ENCODE measurements at places on chromosomes 11 and 22.

GRCh38 chr11:17421781-17422180 is 33.3 kb upstream of the KCNJ11 start:
- no peak for DNase-seq

DNA sequence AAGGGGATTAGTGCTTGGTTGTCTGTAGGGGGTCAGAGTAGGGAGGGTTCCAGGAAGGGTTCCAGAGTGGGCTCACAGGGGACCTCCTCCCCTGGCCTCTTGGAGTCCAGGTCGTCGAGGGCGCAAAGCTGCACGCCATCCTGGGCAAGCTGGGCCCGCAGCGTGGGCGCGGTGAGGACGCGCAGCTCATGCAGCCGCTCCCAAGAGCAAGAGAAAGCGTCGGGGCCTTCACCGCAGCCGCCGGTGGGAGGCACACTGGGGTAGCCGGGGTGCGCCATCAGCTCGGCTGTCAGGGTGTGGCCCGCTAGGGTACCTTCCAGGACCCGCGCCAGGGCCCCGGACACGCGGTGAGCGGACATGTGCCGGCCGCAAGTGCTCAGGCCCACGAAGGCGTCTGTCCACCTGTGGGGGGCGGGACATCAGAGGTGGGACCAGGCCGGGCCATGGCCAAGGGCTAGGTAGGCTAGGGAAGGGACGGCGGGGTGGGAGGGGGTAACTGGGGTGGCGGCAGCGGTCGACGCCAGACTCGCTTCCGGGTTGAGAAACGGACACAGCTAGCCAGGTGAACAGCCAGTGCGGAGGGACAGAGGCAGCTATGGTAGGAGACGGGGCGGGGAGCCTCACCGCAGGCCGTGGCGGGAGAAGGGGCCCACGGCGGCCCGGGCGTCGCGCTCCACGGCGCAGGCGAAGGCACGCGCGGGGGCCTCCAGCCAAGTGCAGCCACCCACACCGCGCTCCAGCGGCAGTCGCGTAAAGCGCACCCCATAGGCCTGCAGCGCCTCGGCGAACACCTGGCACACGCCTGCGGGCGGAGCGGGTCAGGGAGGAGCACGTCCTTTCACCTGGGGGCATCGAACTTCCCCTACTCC is 1.2 kb downstream of the YDJC start:
- no peak for DNase-seq

DNA sequence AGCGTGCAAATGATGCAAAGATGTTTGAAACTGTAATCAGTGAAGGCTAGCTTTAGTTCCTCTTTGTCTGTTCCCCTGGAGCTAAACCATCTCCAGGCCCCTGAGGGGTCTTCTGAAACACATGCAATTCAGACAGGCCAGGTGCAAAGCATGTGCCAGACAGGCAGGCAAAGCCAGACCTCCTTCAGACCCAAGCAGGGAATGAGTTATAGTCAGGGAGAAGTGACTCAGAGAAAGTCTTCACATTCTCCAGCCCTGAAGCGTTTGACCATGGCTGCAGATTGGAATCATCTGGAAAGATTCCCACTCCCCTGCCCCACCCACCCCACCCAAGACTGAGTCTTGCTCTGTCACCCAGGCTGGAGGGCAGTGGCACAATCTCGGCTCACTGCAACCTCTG is 187.0 kb upstream of the ISX start:
- DNase-seq, result no peak

DNA sequence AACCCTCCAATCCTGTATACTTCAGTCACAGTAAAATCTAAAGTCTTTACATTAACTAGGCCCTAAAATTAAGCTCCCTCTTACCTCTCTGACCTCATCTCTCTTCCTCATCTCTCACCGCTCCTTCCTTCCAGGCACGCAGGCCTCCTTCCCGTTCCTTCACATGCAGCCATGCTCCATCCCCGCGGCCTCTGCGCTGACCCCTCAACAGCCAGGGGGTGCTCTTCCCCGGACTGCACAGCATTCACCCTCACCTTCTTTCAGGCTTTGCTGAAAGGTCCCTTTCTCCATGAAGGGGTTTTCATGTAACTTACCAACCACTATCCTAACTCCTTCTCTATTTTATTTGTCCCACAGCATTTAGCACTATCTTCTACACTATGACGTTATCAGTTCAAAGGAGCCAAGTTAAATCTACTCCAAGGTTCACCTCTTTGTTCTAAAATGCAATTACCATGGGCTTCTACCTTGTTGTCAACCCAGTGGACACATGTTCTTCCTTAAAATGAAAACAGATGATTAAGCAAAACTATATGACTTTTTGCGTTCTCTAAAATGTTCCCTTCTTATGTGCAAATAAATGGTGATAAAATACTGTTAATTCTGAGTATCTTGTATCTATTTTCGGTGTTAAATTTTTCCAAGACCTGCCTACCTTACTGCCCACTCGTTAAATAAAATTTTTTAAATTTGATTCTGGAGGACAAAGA is 57.8 kb upstream of the APOA1 start:
- DNase-seq, result no peak

DNA sequence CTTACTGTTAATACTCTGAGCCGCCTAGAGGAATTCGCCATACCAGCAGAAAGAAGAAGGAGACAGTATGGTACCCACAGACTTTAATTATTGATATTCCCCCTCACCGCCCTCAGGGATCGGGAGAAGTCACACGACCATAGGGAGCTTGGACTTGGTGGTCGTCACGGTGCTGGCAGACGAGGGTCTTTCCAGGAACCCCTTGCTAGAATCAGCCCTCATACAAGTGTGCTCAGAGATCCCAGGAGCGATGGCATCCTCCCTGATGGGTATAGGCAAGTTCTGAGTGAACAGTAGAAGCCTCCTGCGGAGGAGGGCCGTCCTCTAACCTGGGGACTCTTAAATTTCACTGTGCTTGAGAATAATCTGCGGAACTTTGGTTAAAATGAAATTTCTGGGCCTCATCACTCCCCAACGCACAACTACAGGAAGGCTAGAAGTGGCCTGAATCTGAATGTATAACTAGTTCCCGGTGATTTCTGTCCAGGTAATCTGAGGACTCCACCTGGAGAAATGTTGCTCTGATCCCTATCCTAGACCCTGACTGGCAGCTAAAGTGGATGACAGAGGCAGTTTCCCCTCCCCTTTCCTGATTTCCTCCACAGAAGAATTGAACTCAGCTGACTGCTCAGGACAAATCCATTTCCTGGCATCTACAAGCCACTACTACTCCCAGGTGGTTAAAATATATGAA is 4.5 kb downstream of the VSIG2 start:
- DNase-seq, result no peak

GRCh38 chr11:59773083-59773440 is 17.9 kb downstream of the STX3 start:
- DNase-seq, result no peak

DNA sequence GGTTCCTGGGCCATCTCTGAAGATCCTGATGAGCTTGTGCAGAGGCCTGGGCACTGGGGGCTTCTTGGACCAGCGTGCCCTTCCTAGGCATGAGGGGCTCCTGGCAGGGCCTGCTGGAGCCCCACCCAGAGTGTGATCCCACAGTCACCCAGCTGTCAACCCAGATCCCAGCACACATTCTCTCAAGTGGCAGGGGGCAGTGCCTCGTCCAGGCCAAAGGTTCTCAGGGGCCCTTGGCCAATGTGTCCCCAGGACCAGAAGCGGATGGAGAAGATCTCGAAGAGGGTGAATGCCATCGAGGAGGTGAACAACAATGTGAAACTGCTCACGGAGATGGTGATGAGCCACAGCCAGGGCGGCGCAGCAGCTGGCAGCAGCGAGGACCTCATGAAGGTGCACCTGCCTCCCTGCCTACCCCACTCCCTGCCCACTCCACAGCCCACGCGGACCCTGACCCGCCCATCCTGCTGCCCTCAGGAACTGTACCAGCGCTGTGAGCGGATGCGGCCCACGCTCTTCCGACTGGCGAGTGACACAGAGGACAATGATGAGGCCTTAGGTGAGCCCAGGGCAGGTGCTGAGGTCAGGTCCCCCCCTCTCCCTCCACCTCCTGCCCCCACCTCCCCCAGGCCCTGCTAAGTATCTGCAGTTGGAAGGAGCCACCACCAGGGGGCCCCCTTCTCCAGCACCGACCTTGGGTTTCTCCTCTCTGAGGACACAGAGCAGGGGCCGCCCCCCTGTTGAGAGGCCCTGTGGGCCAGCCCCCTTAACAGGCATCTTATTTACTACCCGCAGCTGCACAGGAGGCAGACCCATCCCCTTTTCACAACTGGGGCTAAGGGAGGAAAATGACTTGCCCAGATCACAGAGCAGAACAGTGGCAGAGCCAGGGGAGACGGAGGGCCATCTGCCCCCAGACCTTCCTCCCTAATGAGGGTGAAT is 14.7 kb downstream of the GGA1 start:
- DNase-seq, result peak; percentile 34

DNA sequence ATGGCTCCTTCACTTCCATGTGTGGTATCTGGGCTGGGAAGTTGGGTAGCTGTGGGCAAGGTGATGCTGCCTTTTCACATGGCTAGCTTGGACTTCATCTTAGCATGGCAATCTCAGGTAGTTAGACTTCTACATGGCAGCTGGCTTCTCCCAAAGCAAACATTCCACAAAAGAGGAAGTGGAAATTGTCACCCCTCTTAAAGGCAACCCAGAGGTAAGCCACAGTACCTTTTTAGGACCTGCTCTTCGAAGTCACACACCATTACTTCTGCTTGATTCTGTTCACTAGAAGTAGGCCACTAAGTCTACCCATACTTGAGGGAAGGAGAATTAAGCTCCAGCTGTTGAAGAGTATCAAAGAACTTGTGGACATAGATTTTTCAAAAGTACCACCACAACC is 25.9 kb downstream of the TUG1 start:
- no peak for DNase-seq

GRCh38 chr22:30422481-30423300 is 2.9 kb upstream of the MTFP1 start:
- DNase-seq, result peak; percentile 89

GRCh38 chr22:37609240-37610152 is 862 bp downstream of the GGA1 start:
- DNase-seq, result peak; percentile 32

DNA sequence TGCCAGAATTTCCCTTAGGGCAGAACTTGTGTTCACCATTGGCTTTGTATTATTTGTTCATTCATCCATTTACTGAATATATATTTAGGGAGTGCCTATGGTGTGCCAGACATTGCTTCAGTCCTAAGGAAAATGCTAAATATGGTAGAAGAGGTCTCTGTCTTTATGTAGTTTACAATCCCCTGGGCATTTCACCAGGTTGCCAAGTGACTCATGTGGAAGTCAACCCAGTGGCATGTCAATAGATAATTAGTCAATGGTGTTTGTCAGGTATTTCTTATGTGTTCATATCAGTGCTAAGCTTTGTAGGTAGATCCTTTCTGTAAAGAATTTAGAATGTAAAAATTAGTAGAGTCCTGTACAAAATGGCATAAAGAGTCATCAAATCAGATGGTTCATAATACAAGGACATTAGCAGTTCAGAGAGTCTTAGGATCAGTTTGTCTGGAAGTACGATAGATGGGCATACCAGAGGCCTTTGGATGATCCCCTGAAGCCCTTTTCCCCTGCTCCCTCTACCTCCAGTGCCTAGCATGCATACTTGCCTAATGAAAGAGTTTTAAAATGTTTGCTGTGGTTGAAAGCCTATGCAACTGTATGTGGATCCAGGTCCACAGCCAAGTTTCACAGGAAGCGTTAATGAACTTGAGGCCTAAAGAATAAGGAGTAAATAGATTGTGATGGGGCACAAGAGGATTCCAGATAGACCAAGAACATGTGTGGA is 58.5 kb upstream of the SESN3 start:
- no peak for DNase-seq

- DNase-seq, result no peak
Observed at GRCh38 chr11:124168796-124169195, 14.3 kb upstream of the OR10D3 start.

DNA sequence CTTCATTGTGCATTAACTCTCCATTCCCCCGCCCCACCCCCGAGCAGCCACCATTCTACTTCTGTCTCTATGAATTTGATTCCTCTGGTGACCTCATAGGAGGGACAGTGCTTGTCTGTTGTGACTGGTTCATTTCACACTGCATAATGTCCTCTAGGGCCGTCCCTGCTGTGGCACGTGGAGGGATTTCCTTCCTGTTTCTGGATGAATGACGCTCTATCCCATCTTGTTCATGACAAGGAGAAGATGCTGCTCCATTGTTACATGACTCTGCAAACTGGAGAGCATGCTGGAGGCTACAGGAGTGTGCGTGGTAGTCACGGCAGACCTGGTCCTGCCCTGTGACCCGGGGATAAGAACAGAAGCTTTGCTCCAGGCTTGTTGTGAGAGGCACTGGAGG is 61.3 kb downstream of the RTL6 start:
- no peak for DNase-seq

GRCh38 chr11:109584001-109584972 is 162.3 kb downstream of the C11orf87 start:
- DNase-seq, result no peak

GRCh38 chr11:131955904-131956303 is 585.5 kb downstream of the NTM start:
- DNase-seq, result no peak

DNA sequence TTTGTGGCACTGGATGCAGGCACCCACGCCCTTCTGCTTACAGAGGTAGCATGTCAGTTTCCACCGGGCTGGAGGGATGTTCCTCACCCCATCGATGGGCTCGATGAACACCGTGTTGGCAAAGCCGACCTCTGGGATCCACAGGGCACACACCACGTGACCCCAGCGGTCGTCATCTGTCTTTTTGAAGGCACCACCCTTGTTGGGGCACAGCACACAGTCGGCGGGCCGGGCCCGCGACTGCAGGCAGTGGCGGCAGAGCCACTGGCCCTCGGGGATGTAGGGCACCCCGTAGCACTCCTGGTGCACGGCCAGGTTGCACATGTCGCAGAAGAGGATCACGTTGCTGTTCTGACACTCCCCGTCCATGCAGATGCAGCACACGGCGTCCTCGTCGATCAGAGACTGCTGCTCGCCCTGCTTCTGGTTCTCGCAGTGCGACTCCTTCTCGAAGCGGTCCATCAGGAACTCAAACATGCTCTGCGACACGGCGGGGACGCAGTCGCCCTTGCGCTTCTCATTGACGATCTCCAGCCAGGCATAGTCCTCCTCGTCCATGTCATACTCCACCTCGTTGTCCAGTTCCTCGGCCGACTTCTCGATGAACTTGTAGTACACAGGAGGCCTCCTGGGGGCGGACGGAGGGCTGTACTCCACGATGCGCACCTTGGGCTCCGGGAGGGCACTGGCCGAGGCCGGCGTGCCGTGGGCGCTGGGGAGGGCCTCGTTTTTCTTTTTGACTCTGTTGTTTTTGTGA is 4.2 kb downstream of the BRD1 start:
- no peak for DNase-seq
